ENCODE measurements at places on chromosomes 1 and 21. TPM values are rescaled to one million over a fixed set of nuclear protein-coding genes. Genes with fewer than 3 reads are reported as not detected.

RGS5 gene
- total RNA-seq, result 45.7 TPM

- H3K27me3 ChIP-seq, result no peaks in the 10 kb centered on the region
- H3K27ac ChIP-seq, result no peak overlapping the region
- no peaks in the 10 kb centered on the region for H3K36me3 ChIP-seq
- no peak for DNase-seq
- no peaks in the 10 kb centered on the region for H3K4me1 ChIP-seq
Observed at GRCh38 chr1:247407180-247407616, 8.8 kb upstream of the NLRP3 start.

DNA sequence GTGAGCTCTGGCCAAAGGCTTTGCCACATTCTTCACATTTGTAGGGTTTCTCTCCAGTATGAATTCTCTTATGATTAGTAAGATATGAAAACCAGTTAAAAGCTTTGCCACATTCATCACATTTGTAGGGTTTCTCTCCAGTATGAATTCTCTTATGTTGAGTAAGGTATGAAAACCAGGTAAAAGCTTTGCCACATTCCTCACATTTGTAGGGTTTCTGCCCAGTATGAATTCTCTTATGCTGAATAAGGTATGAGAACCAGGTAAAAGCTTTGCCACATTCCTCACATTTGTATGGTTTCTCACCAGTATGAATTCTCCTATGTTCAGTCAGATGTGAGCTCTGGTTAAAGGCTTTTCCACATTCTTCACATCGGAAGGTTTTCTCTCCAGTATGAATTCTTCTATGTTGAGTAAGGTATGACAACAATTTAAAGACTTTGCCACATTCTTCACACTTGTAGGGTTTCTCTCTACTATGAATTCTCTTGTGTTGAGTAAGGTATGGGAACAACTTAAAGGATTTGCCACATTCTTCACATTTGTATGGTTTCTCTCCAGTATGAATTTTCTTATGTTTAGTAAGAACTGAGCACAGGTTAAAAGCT, 20.7 kb downstream of the ZNF695 start:
- no peaks in the 10 kb centered on the region for H3K4me1 ChIP-seq
- H3K4me3 ChIP-seq, result peak overlapping the region; percentile 66
- DNase-seq, result no peak

PTAFR gene
- 0.49 TPM for total RNA-seq

DNA sequence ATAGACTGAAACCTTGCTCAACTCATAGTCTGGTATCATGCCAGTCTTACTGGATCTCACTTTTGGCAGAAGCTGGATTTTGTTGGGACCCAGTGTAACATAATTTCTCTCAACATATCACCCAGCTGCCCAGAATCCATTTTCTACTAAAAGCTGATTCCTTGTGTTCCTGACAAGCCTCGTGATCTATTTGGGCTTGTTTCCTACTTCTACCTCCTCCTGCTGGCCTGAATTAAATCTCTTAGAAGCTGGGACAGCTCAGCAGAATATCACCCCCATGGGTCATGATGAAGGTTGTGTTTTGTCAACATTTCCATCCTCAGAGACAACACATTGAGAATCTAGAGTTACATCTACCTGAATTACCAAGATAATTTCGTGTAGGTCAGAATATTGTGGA, 7.7 kb downstream of the GOLT1A start:
- DNase-seq, result peak; percentile 31
- H3K27ac ChIP-seq, result no peak overlapping the region
- H3K36me3 ChIP-seq, result no peaks in the 10 kb centered on the region
- no peak overlapping the region for H3K4me3 ChIP-seq
- H3K27me3 ChIP-seq, result peaks cover 16% of the 10 kb centered on the region
- no peaks in the 10 kb centered on the region for H3K4me1 ChIP-seq

GRCh38 chr1:28078680-28079626, 9.5 kb downstream of the EYA3 start:
- H3K4me1 ChIP-seq, result no peaks in the 10 kb centered on the region
- H3K27ac ChIP-seq, result no peak overlapping the region
- peaks cover 16% of the 10 kb centered on the region for H3K36me3 ChIP-seq
- H3K4me3 ChIP-seq, result no peak overlapping the region

DNA sequence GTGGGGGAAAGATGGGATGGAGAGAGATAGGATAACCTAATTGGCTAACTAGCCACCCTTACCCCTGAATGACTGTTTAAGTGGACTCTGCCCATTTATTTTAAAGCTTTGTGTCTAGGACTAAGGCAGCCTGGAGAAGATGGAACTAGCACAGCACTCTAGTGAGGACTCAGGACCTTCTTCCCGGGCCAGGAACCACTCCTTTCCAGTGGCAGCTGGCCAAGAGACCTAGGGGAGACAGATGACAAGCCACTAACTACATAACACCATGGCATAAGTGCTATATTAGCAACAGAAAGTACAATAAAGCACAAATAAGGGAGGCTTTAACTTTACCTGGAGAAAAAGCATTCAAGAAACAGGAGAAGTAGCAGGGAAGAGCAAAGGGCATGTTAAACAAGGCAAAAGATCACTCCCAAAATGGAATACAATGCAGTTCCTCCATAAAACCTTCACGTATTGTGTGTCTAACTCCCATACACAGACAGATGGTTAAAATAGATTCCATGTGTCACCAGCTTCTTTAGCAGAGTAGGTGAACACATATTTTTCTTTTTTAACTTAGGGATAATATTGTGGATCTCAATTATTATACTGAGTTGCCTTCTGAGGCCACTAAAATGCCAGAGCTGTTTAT, 20.6 kb downstream of the CLCA1 start:
- H3K27ac ChIP-seq, result no peak overlapping the region
- H3K36me3 ChIP-seq, result no peaks in the 10 kb centered on the region
- peaks cover 5% of the 10 kb centered on the region for H3K4me1 ChIP-seq
- DNase-seq, result no peak
- no peak overlapping the region for H3K4me3 ChIP-seq
- no peaks in the 10 kb centered on the region for H3K27me3 ChIP-seq

DNA sequence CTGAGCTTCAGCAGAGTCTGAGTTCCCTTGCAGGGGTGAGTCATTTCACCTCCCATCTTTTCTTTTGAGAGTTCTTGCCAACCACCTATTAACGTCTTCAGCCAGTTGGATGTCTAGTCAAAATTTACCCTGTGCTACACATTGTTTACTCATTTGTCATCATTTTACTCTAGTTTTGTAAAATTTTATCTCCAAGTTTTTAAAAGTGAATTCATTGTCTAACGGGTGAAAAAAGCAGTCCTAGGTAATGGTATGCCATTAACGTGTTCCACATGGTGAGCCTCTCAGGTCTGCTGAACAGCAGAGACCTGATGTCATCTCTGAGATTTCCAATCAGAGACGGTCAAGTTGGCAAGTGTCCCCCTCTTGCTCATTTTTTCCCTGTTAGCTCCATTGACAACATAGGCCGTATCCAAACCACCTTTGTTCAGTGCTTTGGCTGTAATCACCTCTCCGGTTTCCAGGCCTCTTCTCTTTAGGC, 85.4 kb downstream of the TBX15 start:
- H3K4me3 ChIP-seq, result no peak overlapping the region
- no peaks in the 10 kb centered on the region for H3K4me1 ChIP-seq
- no peaks in the 10 kb centered on the region for H3K36me3 ChIP-seq

HSPB7 gene
- not detected for total RNA-seq

GRCh38 chr1:225111000-225111399, 181.5 kb downstream of the DNAH14 start:
- H3K27ac ChIP-seq, result no peak overlapping the region
- no peaks in the 10 kb centered on the region for H3K4me1 ChIP-seq
- no peak for DNase-seq

PTPN22 gene
- total RNA-seq, result not detected

RAB7B gene
- 0.09 TPM for total RNA-seq

GRCh38 chr1:208115924-208116640, 128.1 kb downstream of the PLXNA2 start:
- H3K36me3 ChIP-seq, result peaks cover 47% of the 10 kb centered on the region
- peak; percentile 68 for DNase-seq
- no peak overlapping the region for H3K4me3 ChIP-seq
- H3K27me3 ChIP-seq, result no peaks in the 10 kb centered on the region
- H3K4me1 ChIP-seq, result peaks cover 36% of the 10 kb centered on the region

DNA sequence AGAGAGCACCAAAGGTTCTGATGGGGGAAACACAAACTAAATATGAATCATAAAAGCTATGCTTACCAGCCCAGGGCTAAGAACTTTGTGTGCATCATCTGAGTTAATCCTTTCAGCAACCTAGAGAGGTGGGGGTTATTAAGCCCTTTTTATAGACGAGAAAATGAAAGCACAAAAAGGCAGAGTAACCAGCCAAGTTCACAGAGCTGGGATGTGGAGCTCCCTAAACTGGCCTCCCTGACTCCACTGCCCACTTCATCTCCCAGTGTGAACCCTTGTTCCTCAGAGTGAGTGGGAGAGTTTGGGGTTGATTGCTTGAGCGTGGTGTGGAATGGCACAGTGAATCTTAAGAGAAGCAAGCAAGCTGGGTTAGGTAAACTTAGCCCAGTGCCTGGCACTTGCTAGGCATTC, 10.8 kb upstream of the BCAR3 start:
- DNase-seq, result no peak
- H3K4me1 ChIP-seq, result peaks cover 6% of the 10 kb centered on the region
- H3K27ac ChIP-seq, result no peak overlapping the region
- no peak overlapping the region for H3K4me3 ChIP-seq
- H3K36me3 ChIP-seq, result no peaks in the 10 kb centered on the region

DNA sequence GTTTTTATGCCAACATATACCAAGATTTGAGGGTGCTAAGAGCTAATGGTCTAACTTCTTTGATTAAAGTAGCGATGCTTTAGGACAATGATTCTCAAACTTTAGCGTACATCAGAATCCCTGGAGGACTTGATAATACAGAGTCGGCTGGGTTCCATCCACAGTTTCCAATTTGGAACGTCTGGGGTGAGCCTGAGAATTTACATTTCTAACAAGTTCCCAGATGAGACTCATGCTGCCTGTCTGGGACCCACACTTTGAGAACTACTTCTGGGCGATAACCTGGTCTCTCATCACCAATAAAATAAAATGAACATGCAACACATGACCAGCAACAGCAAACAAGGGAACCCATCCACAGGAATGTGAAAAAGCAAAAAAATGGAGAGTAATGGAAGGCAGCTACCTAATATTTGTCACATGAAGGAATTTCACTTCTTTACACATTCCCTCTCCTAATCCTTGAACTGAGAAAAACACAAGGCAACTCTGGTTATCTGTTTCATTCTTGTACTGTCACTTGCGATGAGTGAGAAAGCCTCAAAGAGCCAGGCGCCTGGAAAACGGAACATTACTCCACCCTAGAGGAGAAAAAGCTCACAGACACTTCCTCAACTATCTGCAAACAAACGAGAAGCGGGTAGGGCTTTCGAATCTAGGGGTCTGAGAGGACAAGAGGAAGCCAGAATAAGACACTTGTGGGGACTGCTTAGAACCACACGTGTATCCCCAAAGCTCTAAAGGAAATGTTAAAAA, 14.0 kb downstream of the HSF2BP start:
- H3K4me1 ChIP-seq, result no peaks in the 10 kb centered on the region
- peak; percentile 77 for DNase-seq
- no peaks in the 10 kb centered on the region for H3K27me3 ChIP-seq
- H3K36me3 ChIP-seq, result no peaks in the 10 kb centered on the region
- H3K27ac ChIP-seq, result no peak overlapping the region
- H3K4me3 ChIP-seq, result no peak overlapping the region

PLA2G5 gene
- not detected for total RNA-seq

DNA sequence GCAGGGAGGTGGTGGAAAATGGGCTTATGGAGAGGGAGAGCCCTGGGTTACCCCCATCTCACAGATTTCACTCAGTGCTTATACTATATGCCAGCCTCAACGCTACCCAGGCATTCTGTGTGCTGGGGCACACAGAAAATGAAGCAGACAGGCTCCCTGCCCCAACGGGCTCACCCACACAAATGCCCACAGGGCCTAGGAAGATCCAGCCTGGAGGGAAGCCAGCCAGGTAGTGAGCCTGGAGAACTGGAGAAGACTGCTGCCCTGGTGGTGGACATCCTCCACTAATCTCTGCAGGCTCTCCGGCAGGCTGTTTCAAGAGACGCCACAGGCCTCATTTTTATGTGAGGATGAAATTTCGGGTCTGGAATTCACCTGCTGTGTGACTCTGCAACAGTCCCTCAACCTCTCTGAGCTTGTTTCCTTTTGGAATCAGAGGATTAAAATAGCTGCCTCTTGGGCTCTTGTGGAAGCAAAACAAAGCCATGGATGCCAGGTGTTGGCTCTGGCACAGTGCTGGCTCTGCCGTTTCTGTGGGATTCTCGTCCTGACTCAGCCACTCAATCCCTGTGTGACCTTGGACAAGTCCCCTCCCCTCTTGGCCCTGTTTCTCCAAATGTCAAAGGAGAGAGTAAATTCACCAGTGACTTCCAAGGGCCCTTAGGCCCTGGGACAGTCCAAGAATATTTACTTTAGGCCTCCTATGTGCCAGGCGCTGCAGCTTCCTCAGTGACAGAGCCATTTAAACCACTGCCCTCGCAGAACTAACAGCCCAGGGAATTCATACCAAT, 3.6 kb downstream of the PAQR7 start:
- no peak for DNase-seq
- no peak overlapping the region for H3K27ac ChIP-seq
- H3K4me3 ChIP-seq, result no peak overlapping the region
- H3K4me1 ChIP-seq, result peaks cover 3% of the 10 kb centered on the region

SFT2D2 gene
- 33.9 TPM for total RNA-seq

SFN gene
- 0.82 TPM for total RNA-seq

DNA sequence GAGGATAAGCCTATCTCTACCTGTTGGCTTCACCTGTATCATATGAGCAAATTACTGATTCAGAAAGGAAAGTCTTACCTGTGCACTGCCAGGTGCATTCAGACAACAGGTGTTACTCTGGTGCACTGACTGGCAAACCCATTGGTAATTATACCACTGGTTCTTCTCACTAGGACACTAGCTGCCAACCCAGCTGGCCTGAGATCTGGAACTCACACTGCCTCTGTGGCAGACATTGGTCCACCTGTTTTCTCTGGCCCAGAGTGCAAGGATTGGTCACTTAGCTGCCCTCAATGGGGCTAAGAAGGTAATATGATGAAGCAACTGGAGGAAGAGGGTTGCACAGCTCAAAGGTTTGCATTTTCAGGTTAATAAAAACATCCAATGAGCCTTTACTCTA, 140.2 kb upstream of the DNAH14 start:
- H3K27me3 ChIP-seq, result no peaks in the 10 kb centered on the region
- no peak overlapping the region for H3K4me3 ChIP-seq
- no peak overlapping the region for H3K27ac ChIP-seq
- no peaks in the 10 kb centered on the region for H3K4me1 ChIP-seq
- DNase-seq, result no peak
- H3K36me3 ChIP-seq, result no peaks in the 10 kb centered on the region

CRP gene
- total RNA-seq, result 0.92 TPM

- no peak overlapping the region for H3K4me3 ChIP-seq
- no peaks in the 10 kb centered on the region for H3K4me1 ChIP-seq
- H3K36me3 ChIP-seq, result no peaks in the 10 kb centered on the region
- no peak for DNase-seq
- no peaks in the 10 kb centered on the region for H3K27me3 ChIP-seq
Observed at GRCh38 chr1:170685166-170685565, 21.2 kb downstream of the PRRX1 start.

DNA sequence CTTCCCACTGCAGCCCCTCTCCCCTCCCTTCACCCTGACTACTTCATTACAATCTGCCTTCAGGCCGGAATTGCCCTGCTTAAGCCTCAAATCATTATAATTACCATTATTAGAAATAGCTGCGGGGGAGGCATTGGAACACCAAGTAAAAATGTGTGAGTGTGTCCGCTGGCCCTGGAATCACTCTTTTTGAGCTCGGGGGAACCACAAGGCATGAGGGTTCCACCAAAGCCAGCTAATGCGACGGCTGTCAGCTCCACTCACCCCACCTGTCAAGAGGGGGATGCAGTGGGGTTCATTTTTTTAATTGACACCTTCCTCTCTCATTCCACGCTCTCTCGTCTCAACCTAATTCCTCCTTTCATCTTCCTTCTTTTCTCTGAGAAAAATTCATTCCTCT, 177.2 kb downstream of the PBX1 start:
- H3K27me3 ChIP-seq, result no peaks in the 10 kb centered on the region
- peaks cover 5% of the 10 kb centered on the region for H3K4me1 ChIP-seq
- no peak for DNase-seq
- peak overlapping the region; percentile 7 for H3K27ac ChIP-seq
- no peak overlapping the region for H3K4me3 ChIP-seq

Measured in endodermal cell (in vitro differentiated cells).